GM18507 (cell line): ENCODE measurements at places on chromosomes 7 and 10.

DNA sequence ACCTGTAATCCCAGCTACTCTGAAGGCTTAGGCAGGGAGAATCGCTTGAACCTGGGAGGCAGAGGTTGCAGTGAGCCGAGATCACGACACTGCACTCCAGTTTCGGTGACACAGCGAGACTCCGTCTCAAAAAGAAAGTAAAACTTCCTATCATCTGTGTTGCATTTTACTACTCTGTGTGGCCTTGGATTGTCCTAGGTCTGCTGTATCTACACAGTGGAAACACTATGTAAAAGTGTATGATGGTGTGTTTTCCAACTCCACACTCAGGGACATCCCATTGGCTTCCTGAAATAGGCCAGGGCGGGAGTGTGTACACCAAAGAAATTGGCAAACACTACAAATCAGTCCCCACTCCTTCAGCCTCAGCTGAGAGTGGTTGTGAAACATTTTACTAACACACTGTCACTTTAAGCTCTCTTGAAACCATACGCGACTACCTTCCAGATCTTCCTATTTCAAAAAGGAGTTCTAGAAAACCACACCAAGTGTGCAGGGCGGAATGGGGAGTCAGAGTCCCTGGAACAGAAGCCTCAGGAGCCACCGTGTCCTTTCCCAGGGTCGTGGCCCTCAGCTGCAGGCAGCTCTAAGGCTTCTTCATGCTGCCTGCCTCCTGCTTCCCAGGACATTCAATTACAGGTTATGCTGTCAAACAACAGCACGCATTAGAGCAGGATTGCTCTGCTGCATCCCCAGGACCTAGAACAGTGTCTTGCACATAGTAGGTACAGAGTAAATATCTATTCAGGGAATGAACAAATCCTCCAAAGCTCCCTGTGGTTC lies 275.4 kb downstream of the PARD3 start:
- DNase-seq: no peak

- DNase-seq: no peak
These were observed 36.7 kb upstream of the SLC35B4 start for GRCh38 chr7:134353411-134353810.

- DNase-seq: no peak
These were observed 46.1 kb upstream of the FOXP2 start for GRCh38 chr7:114368492-114368891.

- DNase-seq: no peak
These were observed 210.1 kb downstream of the CACNB2 start for GRCh38 chr10:18350340-18350739.

- no peak for DNase-seq
These were observed 283.7 kb upstream of the SMIM30 start for GRCh38 chr7:113402005-113402404.

- no peak for DNase-seq
These were observed 19.3 kb upstream of the ERCC6 start for GRCh38 chr10:49558190-49558589.

DNA sequence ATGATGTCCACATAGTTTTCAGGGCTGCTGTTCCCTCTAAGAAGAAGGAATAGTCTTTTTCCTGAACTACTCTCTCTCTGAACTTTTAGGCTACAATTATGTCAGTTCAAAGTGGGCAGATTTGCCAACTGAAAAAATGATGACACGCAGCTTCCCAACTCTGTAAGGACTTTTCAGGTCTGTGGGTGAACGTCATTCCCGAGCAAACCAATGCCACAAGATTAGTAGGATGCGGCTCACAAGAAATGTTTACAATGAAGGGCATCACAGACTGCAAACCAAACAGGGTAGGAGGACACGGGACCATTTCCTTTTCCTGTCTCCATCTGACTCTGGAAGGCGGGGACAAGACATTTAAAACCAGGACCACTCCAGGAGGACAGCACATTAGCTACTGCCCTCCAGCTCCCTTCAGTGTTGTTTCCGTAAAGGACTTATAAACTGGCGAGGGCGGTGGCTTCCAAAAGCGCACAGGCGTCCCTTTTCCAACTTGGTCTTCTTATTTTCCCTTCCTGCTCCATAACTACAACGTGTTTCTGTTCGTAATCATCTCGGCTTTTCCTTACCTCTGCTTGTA lies 539 bp upstream of the MKLN1 start:
- DNase-seq: no peak

GRCh38 chr7:12389089-12389700 lies 14.5 kb downstream of the VWDE start:
- DNase-seq: no peak

GRCh38 chr10:62154231-62154630 lies 114.4 kb downstream of the RTKN2 start:
- no peak for DNase-seq

DNA sequence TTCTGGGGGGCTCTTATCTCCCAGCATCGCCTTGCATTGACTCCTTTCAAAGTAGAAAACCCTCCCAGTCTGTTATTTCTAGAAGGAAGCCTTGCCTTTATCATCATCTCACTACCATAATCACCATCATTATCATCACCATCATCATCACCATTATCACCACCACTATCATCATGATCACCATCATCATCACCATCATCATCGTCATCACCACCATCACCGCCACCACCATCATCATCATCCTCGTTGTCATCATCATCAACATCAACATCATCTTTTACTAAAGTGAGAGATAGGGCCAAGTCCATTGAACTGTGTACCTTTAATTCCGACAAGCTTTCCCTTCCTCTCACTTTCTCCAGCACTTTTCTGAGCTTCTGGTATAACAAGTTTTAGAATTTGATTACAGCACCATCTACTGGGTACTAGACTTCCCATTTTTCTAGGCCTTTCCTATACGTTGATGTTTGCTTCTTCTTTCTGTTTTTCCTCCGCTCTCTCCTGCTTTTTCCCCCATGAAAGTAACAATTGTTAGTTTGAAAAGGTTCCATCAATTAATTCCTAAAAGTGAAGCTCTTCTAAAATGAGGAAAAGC lies 226.4 kb downstream of the BUB3 start:
- no peak for DNase-seq

GRCh38 chr10:123413353-123413752 lies 252.8 kb upstream of the GPR26 start:
- no peak for DNase-seq

DNA sequence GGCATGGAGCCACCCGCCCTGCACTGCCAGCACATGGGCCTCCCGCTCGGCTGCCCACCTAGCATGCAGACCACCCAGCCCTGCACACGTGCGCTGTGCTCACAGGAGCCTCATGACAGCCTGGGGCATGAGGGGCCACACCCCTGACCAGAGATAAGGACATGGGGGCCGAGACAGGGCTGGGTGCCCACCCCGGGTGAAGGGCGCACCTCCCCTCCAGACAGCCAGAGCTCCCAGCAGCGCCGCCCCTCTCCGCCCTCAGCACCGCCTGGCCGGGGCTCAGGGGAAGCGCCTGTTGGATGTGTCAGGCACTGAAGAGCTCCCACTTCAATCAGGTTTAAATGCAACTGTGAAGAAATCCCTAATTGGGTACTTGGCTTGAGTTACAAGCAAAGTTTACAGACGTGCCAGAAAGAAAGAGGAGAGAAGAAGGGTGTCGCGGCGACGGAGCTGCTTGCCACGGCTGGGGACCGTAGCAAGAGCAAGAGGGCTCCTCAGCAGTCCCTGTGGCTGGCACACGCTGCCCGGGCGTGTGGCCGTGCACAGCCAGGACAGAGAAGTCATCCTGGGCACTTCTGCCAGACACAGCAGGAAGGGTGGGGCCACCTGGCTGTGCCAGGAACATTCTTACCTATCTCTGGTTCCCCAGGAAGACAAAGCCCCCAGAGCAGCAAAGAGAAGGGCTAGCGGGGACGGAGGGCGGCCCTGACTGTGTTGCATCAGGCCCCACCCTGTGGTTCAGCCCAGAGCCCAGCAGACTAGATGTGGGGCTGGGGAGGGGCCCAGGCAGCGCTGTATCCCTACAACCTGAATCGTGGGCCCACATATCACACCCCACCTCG lies 247.4 kb downstream of the ELFN1 start:
- no peak for DNase-seq

DNA sequence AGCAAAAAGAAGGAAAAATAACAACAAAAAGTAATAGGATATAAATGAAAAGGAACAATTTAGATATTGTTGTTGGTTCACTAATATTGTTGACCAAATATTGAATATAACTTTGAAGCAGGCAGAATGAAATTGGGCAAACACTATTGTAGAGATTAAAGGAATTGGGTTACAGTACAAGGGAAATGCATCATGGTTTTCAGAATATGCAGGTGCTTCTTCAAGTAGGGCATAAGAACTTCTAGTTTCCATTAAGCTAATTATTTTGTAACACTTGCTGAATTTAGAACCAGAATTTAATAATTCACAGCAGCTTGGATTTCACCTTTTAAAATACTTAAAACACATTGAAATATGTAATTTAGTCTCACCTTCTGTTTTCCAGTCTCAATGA lies 36.5 kb downstream of the RPA3 start:
- DNase-seq: no peak

- DNase-seq: no peak
These were observed 48.1 kb downstream of the NEURL1 start for GRCh38 chr10:103541616-103542015.

GRCh38 chr10:121614613-121615434 lies 16.6 kb upstream of the FGFR2 start:
- DNase-seq: no peak

GRCh38 chr7:30708412-30708811 lies 26.2 kb upstream of the CRHR2 start:
- DNase-seq: no peak

- DNase-seq: no peak
These were observed 64.4 kb downstream of the RAPGEF5 start for GRCh38 chr7:22292531-22292930.

DNA sequence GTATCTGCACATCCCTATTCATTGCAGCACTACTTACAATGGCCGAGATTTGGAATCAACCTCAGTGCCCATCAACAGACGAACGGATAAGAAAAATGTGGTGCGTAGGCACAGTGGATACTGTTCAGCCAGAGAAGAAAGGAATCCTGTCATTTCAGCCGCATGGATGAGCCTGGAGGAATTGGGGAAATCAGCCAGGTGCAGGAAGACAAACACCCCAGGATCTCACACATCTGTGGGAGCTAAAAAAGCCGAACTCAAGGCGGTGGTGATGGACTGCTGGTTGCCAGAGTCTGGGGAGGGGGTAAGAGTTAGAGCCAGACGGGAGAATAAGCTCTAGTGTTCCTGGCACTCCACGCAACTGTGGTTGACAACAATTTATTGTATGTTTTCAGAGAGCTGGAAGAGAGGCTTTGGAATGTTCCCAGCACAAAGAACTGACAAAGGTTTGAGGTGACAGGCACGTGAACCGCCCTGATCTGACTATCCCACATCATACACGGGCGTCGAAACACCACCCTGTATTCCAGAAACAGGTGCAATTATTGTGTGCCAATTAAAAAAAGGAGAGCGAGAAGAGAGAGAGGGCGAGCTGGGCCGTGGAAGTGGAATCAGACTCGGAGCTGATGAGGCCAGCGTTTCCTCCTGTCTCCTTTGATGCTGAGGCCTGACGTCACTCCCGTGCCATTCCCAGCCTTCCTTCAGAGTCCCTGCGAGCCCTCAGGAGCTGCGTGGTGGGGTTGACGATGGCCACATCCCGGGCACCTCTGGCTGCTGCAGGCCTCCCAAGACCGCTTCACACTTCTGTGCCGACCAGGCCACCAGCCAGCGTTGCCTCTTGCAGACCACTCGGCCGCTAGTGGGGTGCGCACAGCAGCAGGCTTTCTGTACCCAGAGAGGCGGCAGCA lies 189.5 kb downstream of the DNAJB6 start:
- DNase-seq: no peak

DNA sequence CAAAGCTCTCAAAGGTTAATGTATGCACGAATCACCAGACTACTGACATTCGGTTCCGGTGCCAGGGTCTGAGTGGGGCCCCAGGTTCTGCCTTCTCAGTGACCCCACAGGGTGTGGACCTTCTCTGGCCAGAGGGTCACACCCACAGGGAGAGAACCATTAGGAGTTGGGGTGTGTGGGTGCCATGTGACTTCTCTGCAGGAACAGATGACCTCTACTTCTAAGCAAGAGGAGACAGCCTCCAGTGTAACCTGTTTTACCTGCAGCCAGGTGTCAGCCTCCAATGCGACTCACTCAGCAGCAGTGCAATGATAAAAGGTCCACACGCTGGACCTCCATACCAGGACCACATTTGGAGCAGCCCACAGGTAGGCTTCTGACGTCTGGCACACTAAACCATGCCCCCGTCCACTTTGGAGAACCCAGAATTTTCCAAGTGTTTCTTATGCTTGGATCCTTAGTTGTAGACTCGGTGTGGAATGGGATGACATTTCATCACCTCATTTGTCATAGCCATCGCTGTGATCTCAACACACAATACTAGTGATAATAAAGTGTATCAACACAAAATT lies 16.2 kb upstream of the INSIG1 start:
- no peak for DNase-seq

DNA sequence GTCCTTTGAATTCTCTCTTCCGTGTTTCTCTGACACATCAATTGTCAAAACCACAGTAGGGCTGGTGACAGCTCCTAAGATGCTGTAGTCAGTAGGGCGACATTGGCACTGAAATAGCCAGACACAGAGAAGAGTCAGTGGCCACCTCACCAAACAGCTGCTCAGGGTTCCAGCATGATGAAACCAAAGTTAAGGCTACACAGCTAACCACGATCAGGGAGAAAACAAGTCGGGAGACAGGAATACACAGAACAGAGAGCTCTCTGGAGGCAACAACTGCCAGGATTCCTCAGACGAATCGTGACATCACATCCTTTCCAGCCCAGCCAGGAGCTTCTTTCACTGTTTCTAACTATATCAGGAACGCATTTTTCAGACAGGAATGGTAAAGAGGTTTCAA lies 922.2 kb downstream of the SORCS1 start:
- no peak for DNase-seq

DNA sequence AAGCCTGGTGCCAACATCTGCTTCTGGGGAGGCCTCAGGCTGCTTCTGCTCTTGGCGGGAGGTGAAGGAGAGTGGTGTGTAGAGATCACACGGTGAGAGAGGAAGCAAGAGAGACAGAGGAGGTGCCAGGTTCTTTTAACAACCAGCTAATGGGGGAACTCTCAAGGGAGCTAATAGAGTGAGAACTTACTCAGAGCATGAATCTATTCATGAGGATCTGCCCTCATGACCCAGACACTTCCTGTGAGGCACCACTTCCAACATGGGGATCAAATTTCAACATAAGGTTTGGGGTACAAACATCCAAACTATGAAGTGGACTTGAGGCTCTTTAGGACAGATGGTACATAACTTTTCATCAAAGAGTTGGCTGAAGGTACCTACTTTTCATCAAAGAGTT lies 5.1 kb upstream of the ZNF32 start:
- no peak for DNase-seq

- no peak for DNase-seq
These were observed 51.9 kb upstream of the CFAP46 start for GRCh38 chr10:132994185-132994796.

GRCh38 chr10:108358912-108359311 lies 1194.4 kb upstream of the SORCS1 start:
- no peak for DNase-seq

DNA sequence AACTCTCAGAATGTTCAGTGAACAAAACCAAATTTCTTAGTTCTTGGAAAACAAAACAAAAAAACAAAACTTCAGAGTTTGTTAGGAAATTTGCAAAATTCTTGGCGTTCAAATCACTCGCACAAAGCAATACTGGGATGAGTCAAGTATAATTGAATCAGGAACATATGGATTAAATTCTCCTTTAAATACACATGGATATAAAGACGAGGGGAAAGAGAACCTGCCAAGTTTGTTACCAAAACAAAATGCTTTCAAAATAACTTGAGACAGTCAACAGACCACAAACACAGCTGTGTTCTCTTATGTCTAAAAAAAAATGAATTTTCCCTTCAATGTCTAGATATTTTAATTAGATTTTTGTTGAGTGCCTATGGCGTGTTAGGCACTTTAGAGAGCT lies 93.5 kb upstream of the MPP7 start:
- no peak for DNase-seq
